Choroid plexus epithelial cell (primary cell): ENCODE measurements at places on chromosomes 2 and 18.
A peak's percentile ranks its signal among the peaks of the same experiment; 100 is the strongest.

- DNase-seq: peak; percentile 91
Observed at GRCh38 chr2:150133623-150134022, 353.8 kb downstream of the RND3 start.

- peak; percentile 97 for DNase-seq
Observed at GRCh38 chr18:3652380-3653262, 202.6 kb downstream of the TGIF1 start.

- no peak for DNase-seq
Observed at GRCh38 chr18:45645610-45646009, 30.3 kb downstream of the SLC14A2 start.

- peak; percentile 26 for DNase-seq
Observed at GRCh38 chr2:118846953-118847761, at the start of gene EN1. Gene EN1 (minus strand): TSS chr2:118847648. CDS start chr2:118847167, 481 bp downstream.

- DNase-seq: no peak
Observed at GRCh38 chr2:65878011-65878340, 445.6 kb upstream of the SPRED2 start.

GRCh38 chr2:151665959-151666358 lies 68.3 kb downstream of the NEB start:
- DNase-seq: no peak
